Suppressor macrophage treated with lipopolysaccharide for 1 hour (primary cell): ENCODE measurements at places on chromosomes 6 and 20.

DNA sequence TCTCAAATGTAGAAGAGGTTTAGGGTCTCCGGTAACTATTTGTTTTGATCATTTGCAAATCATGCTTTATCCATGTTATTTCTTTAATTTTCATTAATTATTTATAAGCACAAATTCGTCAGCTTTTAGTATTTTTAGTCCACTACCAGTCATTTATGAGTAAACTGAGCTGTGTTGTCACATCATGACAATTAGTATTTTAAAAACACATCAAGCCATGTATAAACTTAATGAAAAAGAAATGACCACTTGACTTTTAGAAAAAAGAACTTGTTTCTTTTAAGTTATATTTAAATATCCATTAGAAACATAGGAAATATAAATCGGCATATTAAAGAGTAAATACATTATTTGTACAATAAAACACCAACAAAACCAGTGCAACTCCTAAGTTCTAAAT is 2.8 kb downstream of the NKX2-4 start:
- no peak for DNase-seq

DNA sequence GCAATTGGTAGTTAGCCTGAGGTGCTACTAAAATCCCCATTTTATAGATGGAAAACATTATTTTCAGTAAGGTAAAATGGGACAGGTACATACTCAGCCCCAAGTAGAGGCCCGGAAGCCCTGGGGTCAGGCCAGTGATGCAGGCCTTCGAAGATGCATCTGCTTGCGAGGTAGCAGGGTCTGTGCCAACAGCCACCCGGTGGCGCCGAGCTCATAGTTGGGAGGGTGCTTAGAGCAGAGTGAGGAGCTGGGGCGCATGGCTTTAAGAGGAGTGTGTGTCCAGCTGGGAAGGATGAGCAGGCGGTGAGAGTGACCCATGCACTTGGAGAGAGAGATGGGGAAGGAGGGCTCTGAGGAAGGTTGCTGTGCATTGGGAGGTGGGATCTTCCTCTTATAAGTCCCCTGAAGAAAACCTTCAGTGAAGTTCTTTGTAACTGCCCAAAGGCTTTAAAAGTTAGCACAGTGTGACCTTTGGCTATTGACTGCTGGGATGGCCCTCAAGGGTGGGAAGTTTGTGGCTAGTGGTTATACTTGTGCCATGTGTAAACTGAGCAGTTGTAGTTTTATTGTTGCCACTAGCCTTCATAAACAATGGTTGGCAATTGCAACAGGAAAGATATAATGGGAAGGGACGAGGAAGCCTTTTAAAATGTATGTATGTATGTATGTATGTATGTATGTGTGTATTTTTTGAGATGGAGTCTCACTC is 71.1 kb downstream of the TOX2 start:
- no peak for DNase-seq

DNA sequence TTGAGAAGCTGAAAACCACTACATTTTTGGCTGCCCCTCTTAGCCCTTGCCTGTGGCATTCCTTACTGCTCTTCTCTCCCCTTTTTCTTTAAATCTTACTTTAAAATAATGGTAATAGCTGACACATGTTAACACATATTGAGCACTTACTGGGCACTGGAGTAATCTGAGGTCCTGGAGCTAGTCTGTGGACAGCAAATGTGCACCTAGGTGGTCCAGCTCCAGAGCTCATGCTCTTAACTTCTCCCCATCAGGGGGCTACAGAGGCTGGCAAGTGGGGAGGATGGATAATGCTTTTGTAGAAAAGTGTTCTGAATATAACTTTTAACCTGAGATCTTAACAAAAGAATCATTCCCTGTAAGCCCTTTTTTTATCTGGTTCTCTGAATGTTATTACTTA is 74.8 kb downstream of the ADGRB3 start:
- DNase-seq: no peak

GRCh38 chr20:1298888-1299511 is 29.9 kb downstream of the SDCBP2 start:
- no peak for DNase-seq

GRCh38 chr6:128474481-128474880 is 45.9 kb downstream of the PTPRK start:
- no peak for DNase-seq
